ENCODE measurements at places on chromosomes 1 and 21.

GRCh38 chr21:23881783-23882182, 1725.5 kb downstream of the MRPL39 start:
- no peak for DNase-seq

DNA sequence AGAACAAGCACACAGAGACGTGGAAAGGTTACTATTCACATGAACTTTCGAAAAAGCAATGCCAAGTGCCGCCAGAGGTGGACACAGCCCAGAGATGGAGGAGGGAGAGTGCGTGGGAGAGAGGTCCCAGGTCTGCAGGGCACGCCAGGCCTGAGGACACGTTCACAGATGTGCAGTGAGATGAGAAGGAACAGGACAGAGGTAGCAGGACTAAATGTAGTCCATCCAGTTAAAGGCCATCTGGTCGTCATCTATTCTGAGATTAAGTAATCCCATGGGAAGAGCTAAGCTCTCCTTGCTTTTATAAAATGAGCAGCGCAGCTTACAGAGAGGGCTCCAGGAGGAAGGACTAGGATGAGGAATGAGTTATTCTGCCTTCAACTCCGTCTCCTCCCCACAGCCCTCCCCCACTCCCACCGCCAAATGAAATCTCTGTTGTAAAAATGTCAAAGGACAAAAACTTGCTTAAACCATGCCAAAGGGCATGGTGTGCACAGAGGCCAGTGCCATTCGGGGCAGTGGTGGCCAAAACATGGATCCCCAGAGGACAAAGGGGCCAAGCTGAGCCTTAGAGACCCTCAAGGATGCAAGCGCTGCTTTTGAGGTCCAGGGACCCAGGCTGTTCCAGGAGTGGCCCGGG, 85.4 kb upstream of the SLC25A33 start:
- DNase-seq = no peak

- DNase-seq = no peak
Measured at GRCh38 chr21:38741950-38742256, 63.8 kb upstream of the ETS2 start.

DNA sequence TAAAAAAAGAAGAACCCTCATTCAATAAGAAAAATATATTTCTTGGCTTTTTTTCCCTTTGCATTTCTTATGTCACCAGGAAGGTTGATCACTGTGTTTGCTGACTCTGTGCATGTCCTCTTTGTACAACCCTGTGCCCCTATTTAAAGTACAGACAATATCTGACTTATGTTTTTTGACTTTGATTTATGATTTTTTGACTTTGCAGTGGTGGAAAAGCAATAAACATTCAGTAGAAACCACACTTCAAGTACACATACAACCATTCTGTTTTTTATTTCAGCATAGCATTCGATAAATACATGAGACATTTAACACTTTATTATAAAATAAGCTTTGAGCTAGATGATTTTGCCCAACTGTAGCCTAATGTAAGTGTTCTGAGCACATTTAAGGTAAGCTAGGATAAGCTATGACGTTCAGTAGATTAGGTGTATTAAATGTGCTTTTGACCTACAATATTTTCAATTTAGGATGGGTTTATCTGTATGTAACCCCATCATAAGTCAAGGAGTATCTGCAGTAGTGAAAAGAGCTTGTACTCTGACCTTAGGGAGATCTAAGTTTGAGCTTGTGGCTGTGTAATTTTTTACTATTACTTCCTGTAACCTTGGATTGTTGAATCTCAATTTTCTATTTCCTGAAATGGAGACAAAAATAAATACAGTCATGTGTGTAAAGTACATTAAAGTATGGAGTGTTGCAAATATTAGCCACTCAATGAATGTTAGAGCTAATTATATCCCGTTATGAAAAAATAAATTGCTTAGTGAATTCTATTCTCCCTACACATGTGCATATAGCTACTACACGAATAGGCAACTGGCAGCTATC, 1.2 kb downstream of the RNASEL start:
- no peak for DNase-seq

DNA sequence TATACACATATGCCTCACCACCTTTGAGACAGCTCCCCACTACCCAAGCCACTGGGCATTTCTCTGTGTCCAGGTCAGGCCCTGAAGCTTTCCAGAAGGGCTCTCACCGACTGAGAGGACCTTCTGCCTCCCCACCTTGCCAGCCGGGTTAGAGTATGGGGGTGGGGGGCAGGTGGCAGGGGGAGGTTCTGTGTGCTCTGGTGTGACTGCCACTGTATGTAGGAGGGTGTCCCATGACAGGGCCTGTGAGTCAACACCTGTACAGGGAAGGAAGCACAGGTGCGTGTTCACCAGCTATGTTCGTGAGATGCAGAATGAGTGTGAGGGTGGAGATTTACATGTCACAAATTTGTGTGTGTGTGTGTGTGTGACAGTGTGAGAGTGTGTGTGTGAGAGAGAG, 7.0 kb downstream of the AHDC1 start:
- DNase-seq = no peak

- no peak for DNase-seq
Measured at GRCh38 chr21:39776589-39776988, 31.6 kb downstream of the IGSF5 start.

- no peak for DNase-seq
Measured at GRCh38 chr1:40239626-40240025, 8.1 kb upstream of the TMCO2 start.

- DNase-seq = no peak
Measured at GRCh38 chr1:56897150-56898004, 42.8 kb downstream of the C8A start.

DNA sequence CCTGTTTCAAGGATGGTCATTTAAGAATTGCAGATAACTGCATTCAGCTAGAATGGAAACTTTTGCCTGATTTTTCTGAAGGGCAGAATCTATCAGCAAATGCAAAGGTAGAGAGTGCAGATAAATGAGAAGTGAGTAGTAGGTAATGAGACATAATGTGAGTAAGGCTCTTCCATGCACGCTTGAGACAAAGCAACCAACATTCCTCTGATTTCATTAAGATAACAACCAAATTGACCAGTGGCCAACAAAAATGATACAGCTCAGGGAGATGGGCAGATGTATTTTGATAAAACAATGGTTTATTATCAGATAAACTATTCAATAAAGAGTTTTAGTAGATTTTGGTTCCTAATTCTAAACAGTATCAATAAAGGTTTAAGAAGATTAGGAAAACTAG, 404.4 kb upstream of the PBX1 start:
- DNase-seq = no peak

DNA sequence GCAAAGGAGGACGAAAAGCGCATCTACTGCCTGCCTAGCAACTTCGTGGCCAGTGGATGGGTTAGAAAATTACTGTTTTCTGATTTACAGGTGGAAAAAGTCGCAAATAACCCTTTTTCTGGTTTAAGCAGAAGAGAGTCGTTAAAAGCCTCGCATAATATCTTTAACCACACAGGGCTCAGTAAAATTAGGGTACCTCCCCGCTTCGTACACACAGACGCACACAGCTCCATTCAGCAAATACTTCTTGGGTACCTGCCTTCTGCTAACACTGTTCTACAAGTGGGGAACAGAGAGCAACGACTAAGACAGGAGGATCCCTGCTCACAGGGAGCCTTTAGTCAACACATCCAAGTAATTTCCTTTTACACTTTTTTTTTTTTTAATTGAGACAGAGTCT, 704 bp downstream of the ALG6 start:
- no peak for DNase-seq

DNA sequence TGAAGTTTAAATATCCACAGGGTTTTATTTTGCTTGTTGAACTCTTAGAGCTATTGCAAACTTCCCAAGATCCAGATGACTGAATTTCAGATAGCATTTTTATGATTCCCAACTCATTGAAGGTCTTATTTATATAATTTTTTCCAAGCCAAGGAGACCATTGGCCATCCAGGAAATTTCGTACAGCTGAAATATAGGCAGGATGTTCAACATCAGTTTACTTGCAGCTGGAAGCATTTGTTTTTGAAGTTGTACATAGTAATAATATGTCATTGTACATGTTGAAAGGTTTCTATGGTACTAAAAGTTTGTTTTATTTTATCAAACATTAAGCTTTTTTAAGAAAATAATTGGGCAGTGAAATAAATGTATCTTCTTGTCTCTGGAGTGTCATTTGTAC, 32.8 kb upstream of the DDR2 start:
- no peak for DNase-seq

- DNase-seq = no peak
Measured at GRCh38 chr1:230809256-230809990, 58.9 kb downstream of the C1orf198 start.
